ENCODE measurements at places on chromosomes 7 and 10.

DNA sequence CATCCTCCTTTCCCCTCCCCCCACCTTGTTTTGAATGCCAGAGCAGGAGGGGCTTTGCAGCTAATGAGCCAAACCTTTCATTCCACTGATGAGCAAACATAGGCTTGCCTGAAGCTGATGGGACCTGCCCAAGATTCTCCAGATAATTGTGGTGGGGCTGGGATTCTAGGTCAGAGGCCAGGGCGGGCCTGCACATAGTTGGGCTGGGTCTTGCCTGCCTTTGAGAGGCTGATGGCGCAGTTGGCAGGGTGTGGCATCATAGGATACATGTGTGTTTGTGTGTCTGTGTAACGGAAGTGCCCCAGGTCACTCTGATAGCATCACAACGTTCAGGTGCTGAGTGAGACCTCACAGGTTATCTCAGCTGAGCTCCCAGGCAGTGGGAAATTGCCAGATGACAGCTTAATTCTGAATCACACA, 22.9 kb downstream of the BTBD16 start:
- no peak for ATAC-seq

GRCh38 chr7:29196191-29196590, 1.6 kb downstream of the CHN2 start:
- ATAC-seq, result no peak

DNA sequence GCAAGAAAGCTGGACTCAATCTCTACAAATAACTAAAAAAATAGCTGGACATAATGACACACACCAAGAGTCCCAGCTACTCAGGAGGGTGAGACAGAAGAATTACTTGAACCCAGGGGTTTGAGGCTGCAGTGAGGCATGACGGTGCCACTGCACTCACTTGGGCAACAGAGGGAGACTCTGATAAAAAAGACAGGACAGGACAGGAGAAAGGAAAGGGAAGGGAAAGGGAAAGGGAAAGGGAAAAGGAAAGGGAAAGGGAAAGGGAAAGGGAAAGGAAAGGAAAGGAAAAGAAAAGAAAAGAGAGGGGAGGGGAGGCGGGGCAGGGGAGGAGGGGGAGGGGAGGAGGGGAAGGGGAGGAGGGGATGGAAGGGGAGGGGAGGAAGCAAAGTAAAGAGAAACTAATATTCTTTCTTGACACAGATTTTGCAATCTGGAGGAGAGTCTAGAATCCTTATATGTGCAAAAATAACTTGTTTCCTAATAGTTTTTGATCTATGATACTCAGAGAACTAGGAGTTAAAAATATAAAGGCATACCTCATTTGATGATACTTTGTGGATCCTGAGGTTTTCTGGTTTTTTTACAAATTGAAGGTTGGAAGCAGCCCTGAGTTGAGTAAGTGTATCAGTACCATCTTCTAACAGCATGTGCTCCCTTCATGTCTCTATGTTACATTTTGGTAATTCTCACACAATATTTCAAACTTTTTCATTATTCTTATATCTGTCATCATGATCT, 8.0 kb downstream of the SAR1A start:
- no peak for ATAC-seq

DNA sequence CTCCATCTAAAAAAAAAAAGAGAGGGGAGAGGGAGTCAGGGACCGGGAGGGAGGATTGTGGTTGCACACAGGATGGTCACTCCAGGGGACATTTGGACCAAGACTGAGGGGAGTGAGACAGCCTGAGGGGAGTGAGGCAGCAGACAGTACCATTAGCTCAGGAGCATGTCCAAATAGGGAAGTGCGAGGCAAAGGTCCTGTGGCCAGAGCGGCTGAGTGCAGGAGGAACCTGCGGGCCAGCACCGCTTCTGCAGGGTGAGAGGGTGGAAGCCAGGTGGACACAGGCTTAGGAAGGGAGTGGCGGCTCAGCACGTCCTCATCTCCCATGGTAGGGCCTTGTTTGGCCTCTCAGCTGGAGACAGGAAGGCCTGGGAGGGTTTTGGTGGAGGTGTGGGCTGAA, 48.9 kb upstream of the PFKFB3 start:
- no peak for ATAC-seq

DNA sequence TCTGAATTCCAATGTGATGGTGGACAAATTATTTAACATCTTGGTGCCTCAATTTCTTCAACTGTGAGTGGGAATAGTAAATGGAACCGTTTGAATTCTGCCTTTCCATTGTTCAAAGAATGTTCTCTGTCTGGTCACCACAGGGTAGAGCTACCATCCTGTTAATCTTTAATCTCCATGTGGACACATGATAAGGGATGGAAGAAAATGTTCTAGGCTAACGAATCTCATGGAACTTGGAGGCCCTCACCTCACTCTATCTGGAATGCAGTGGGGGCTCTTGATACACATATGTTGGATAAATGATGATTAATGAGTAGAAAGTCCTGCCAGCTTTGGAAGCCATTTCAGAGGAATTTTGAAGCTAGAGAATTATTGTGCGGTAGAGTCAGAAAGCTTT, 118.5 kb upstream of the HABP2 start:
- ATAC-seq, result no peak

DNA sequence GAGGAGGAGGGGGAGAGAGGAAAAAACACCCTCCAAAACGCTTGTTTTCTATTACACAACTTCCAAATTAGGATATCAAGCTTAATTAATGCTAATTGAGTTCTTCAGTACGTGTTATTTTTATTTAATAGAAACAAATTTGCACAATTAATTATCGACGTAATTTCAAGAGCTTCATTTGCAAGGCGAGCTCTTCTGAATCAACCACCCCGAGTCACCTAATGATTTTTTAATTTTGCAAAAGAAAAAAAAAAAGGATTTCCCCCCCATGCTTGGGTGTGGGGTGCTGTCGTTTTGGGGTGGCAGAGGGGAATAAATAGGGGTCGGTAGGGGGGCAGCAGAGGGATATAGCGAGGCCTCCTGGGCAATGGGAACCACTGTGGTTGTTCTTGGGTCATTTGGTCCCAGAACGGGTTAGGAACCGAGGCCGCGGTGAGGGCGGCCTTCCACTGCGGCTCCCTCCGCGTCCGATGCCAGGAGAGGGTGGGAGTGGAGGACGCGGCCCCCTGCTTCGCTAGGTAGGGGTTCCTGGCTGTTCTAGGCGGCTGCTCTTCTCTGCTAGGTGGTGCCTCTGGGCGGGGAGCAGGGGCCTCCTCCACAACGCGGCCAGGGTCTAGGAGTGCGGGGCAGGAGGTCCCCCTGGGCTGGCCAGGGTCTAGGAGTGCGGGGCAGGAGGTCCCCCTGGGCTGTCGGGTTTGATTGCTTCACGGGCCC, 7.3 kb downstream of the UNCX start:
- ATAC-seq, result peak; percentile 17

DNA sequence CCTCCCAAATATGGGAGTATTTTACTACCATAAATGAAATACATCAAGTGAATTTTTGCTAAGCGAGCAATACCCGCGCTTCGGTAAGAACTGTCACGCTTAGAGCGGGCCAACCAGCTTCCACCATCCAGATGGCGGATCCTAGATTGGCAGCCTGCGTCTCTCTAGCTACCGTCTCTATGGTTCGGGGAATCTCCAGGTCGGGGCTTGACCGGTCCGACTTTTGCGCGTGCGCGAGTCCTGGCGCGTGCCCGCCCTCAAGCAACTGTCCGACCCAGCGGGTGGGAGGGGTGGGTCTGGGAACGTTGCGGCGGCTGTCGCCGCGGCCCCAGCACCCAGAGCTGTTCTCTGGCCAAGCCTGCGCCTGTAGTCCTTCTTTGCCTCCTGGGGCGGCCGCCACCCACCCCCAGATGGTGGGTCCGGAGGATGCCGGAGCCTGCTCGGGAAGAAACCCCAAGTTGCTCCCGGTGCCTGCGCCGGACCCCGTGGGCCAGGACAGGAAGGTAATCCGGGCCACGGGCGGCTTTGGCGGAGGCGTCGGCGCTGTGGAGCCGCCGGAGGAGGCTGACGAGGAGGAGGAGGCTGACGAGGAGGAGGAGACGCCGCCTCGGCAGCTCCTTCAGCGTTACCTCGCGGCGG, at the start of gene TBC1D12:
TSS of gene TBC1D12 (plus strand) at position 338 of the 639 bp plus-strand sequence. CDS start at position 411, 73 bp downstream.
- peak; percentile 89 for ATAC-seq

GRCh38 chr10:77144656-77145055, 493.0 kb downstream of the KCNMA1 start:
- ATAC-seq, result no peak
